ENCODE measurements at places on chromosomes 12 and 14. TPM values are rescaled to one million over a fixed set of nuclear protein-coding genes. Genes with fewer than 3 reads are reported as not detected.

Gene REM2
- 0.98 TPM for total RNA-seq

Gene TEX52
- not detected for total RNA-seq

Gene ATL1
- 3.8 TPM for total RNA-seq

Gene CBLN3
- total RNA-seq, result 8.3 TPM

Gene IL22
- total RNA-seq, result not detected

Gene C12orf50
- total RNA-seq, result not detected

Gene MIP
- total RNA-seq, result not detected

Gene CRACR2A
- not detected for total RNA-seq

Gene MYF6
- total RNA-seq, result not detected

Gene APOF
- total RNA-seq, result not detected

GRCh38 chr12:56151672-56152131, 685 bp upstream of the MYL6B start:
- DNase-seq, result peak; percentile 51

DNA sequence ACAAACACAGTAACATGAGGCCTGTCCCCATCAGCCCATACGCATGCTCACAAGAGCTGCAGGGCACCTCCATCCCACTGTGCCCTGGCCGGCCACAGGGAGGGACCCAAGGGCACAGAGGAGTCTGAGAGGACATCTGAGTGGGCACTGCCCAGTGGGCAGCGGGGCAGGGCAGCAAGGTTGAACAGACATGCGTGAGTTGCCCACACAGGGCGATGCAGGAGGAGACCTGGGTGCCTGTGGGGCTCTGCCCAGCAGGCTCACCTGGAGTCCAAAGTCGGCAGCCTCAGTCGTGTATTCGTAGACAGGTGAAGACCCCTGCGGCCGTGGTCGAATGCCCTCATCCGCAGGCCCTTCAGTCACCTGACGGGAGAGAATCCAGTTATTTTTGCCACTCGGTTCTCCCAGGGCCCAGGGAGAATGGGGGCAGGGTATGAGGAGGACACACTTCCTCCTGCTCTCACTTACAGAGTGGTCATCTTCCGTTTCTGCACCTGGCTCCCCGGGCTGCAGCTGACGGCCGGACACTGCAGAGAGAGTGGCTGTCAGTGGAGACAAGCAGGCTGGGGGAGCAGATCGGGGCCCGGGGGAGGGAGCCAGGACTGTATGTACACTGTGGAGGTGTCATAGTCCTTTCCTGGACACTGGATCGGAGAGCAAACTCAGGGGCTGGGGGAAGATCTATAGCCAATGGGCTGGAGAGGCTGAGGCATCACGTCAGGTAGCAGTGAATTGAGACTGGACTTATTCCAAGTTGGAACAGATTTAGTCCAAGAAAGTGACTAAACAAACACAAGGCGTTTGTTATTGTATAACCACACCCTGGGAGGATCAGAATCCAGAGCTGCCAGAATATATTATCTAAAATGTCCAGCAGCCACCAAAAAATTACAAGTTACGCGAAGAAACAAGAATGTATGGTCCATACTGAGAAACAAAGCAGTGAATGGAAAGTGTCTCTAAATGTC, 20.7 kb downstream of the AHNAK2 start:
- no peak for DNase-seq

GRCh38 chr12:128918481-128919260, 65.4 kb downstream of the GLT1D1 start:
- no peak for DNase-seq

DNA sequence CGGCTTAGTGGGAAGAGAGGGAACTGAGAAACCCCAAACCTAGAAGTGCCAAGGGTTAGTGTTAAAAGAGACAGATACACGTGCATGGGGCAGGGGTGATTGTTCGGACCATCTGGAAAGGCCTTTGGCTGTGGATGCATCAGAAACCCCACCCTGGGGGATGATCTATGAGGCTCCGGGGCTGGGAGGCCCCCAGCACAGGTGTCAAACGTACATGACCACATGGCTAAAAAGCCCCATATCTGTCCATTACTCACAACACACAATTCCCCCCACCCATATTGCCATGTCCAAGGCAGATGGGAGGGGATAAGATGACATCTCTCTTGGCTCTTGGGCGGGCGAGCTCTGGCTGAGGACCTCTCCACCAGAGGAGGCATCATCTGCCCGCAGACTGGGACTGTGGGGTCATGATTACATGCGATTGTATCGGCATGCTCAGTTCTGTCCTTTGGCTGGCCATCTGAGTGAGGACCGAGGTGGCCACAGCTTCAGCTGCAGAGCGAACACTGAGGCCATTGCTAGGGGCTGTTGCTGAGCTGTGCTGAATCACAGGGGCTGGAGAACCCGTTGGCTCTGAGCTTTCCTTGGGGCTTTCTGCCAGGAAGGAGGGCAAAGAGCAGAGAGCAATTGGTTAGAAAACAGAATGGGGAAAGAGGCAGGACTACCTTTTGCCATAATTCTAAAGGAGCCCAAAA, 9.6 kb upstream of the NPFF start:
- no peak for DNase-seq

GRCh38 chr12:106054049-106054448, 84.7 kb downstream of the NUAK1 start:
- DNase-seq, result no peak

- DNase-seq, result no peak
Measured at GRCh38 chr12:89525305-89525823, 483 bp downstream of the POC1B start.

GRCh38 chr14:99055816-99056215, 216.2 kb downstream of the BCL11B start:
- no peak for DNase-seq

- no peak for DNase-seq
Measured at GRCh38 chr12:29160230-29160629, 11.2 kb downstream of the FAR2 start.

- DNase-seq, result no peak
Measured at GRCh38 chr12:108043750-108044533, 85.1 kb upstream of the WSCD2 start.

DNA sequence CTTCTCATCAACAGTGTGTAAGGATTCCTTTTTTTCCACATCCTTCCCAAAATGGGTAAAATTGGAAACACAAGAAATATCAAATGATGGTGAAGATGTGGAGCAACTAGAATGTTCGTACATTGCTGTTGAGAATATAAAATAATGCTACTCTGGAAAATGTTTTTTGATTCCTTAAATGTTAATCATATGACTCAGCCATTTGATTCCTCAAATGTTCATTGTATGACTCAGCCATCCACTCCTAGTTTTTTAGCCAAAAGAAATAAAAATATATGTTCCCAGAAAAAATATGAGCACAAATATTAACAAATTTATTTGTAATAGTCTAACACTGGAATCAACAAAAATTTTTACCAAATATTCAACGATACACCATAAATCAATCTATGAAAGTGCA, 1108.6 kb downstream of the LRFN5 start:
- DNase-seq, result no peak

DNA sequence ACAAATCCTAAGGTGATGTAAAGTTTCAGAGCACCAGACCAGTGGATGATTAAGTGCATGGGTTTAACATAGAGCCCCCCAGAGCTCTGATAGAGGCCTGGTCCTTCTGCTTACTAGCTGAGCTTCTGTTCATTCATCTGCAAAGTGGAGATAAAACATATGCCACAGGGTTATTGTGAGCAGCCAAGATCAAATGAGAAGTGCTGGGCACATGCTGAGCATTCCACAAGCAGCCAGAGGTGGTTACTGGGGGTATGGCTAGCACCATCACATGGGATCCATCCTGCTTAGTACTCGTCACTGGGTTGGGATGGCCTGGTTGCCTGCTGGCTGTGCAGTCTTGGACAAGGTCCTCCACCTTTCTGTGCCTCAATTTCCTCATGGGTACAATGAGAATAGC, 18.0 kb upstream of the SMUG1 start:
- DNase-seq, result no peak

DNA sequence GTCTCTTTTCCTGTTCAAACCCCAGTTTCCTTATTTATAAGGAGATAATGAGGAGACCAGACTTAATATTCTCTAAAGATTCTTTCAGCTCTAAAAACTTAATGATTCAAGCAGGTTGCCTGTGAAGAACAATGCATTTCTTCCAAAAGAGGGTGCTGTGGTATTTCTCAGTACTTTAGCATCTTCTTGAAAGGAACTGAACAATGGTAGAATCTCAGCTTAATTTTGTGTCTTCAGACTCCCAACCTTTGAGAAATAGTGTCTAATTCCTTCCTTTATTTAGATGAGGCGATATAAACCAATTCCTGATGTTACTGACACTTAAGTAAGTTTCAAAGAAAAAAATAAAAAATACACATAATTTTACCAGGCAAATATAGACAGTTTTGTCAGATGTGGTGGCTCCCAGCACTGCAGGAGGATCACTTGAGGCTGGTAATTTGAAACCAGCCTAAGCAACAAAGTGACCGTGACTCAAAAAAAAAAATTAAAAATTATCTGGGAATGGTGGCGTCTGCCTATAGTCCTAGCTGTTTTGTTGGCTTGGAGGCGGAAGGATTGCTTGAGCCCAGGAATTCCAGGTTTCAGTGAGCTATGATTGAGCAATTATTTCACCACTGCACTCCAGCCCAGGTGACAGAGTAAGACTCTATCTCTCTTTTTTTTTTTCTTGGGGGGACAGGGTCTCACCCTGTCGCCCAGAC, 76.9 kb upstream of the PSMA6 start:
- DNase-seq, result no peak

GRCh38 chr12:110065540-110065939, 17.2 kb upstream of the C12orf76 start:
- no peak for DNase-seq

DNA sequence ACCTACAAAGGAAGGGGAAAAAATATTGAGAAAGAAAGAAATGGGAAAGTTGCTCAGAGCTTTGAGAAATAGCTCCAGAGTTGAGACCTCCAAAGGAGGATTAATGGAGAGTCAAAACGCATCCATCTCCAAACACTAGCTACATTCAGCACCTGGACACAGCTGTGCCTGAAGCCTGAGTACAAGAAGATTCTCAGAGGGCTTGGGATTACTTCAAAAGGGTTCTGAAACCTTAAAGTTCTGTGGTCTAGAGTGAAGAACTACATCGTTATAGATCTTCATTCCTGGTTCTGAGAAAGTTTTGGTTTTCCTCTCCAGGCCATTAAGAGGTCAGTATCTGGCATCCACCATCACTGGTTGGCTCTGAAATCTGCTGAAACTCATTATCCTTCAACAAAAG, 10.5 kb upstream of the TMED10 start:
- DNase-seq, result no peak

DNA sequence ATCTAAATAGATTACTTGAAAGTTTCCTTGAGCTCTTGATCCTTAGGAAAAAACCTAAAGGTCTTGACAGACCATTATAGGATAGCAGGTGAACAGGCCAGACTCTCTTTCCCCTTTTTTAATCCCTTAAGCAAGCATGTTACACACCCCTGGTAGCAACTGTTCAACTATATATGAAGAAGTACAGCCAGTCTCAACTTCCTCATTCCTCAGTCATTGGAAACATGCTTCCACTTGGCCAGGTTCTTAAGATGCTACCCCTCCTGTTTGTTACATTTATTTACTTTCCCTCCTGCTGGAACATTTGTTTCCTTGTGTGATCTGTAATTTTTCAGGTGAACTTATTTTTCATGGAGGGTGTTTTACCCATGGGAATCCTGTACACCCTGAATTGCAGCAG, 124.1 kb downstream of the ARMH4 start:
- no peak for DNase-seq

GRCh38 chr14:76763096-76764041, 2.1 kb downstream of the VASH1 start:
- DNase-seq, result no peak

DNA sequence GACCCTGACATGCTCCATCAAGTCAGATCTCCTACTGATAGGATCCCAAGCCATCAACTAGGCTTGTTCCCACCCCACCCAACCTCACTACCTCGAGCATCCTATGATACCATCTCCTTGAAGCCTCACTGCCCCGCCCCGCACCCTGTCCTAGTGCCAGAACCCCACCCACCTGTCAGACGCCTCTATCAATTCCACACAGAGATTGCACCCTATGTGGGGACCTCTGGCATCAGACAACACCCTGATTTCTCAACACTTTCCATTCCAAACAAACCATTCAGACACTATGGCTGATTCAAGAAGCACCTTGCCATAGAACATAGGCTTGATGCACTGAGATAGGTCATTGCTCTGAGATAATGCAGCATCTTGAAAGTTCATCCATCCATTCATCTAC, 3.1 kb upstream of the GLTP start:
- peak; percentile 13 for DNase-seq

GRCh38 chr14:23132970-23133369, 13.9 kb upstream of the CEBPE start:
- DNase-seq, result no peak

- no peak for DNase-seq
Measured at GRCh38 chr12:7092986-7093460, 778 bp upstream of the C1R start.

- peak; percentile 78 for DNase-seq
Measured at GRCh38 chr12:112419297-112420133, 768 bp downstream of the PTPN11 start.

- DNase-seq, result no peak
Measured at GRCh38 chr12:127711108-127711507, 555.9 kb upstream of the TMEM132C start.

- no peak for DNase-seq
Measured at GRCh38 chr14:105316577-105316941, 2.0 kb downstream of the PACS2 start.

DNA sequence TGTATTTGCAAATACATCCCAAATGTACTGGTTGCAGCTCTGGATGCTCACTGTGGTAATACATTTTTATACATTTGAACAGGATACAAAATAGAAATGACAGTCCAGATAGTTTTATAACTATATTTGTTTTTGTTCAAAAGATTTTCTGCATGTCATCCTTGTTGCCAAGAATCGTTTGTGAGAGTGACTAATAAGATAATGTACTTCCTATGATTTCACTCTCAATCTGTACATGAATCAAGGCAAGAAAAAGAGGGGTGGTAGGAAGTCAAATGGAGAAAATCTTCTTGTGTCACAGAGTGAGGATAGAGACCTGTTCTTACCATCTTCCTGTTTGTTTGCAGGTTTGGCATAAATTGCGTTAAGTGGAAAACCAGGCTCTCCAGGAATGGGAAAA, 13.9 kb downstream of the ARPC3 start:
- no peak for DNase-seq

- DNase-seq, result no peak
Measured at GRCh38 chr14:96252323-96252998, 3.5 kb upstream of the BDKRB1 start.

DNA sequence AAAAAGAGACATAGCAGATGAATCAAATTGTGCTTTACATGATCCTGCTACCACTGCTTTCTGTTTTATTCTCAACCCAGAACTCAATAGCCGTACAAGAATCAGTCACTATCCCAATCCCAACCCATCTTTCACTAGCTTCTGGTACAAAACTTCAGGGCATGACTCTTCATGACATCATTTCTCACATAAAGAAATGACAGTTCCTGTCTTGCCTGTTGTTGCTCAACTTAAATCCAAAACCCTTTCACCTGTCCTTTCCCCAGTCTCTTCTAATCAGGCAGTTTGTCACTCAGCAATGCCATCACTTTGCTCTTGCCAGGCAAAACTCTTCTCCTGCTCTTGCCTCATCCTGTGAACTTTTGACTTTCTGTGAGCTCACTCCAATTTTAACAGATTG, 962.8 kb downstream of the GALC start:
- DNase-seq, result no peak

- DNase-seq, result no peak
Measured at GRCh38 chr12:132144810-132145168, 532 bp downstream of the NOC4L start.
